Heart right ventricle (tissue), 16 donors: ENCODE measurements at places on chromosomes 16 and 17. TPM values are rescaled to one million over a fixed set of nuclear protein-coding genes. Genes with fewer than 3 reads are reported as not detected.

The PROCA1 gene
- total RNA-seq = 1.1 TPM

The RGS9 gene
- 2.0 TPM for total RNA-seq

The ST6GALNAC1 gene
- total RNA-seq = 2.4 TPM

DNA sequence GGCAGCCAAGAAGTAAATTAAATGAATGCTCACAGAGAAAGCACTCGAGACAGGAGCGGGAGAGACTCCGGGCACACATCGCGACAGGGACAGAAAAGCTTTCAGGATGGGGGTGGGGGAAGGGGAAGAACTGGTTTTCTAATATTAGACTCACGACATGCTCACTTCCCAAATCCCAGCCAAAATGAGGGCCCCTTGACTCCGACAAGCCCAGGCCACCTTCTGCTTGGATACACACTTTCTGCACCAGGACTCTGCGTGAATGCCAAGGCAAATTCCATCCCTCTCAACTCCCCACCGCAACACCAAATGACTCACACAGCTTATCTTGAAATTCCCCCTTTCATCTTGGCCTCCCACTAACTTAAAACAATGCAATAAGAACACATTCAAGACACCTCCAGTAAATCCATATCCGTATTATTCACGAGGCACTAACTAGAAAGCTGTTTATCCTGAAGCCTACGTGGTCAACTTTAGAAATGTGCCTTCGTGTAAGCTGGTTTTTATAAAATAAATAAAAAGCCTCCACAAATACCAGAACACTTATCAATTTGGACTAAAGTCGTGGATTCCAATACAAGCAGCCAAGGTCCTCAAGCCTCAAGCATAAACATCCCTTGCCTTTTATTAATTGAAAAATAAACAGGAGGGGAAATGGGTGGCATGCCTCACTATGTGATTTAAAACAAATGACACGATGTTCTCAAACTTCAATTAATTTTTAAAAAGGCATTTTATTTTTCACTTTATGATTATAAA lies 46.1 kb downstream of the NXN start:
- no peak for DNase-seq

- peak; percentile 49 for DNase-seq
Observed at GRCh38 chr16:89860747-89861304, 12.6 kb upstream of the TCF25 start.

The PRAC2 gene
- not detected for total RNA-seq

DNA sequence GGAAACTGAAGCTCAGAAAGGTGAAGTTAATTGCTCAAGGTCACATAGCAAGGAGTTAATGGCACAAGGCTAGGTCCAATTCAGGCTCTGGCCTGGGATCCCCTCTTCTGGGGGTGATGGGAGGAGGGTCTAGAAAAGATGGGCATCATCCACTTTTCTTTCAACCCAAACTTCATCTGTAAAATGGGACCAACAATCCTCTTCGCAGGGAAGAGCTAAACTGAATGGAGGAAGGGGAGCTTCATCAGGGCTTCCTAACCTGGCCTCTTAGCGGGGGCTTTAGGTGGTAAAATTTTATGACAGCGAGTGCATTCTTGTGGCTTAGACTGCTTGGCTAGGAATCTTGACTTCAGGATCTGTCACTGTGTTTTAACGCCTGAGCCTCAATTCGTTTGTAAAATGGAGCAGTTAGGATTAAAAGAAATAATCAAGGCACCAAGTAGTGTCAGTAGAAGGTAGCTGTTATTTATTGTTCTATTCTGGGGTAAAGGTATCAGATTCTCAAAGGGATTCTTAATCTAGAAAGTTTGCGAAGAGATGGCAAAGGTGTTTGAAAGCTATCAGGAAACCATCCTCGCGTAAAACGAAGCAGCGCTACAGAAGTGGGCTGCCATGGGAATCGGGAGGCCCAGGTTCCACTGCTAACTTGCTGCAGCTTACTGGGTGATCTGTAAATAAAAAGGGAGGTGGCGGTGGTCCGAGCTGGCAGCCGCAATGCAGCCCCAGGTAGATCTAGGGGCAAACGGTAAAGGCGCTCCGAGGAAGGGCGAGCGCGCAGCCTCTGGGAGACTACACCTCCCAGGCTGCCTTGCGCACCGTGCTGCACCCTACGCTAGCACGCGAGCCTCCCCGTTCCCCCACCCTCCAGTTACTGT lies 1.5 kb upstream of the SRCAP start:
- no peak for DNase-seq

- no peak for DNase-seq
Observed at GRCh38 chr17:3712811-3713463, 10.8 kb upstream of the HASPIN start.

DNA sequence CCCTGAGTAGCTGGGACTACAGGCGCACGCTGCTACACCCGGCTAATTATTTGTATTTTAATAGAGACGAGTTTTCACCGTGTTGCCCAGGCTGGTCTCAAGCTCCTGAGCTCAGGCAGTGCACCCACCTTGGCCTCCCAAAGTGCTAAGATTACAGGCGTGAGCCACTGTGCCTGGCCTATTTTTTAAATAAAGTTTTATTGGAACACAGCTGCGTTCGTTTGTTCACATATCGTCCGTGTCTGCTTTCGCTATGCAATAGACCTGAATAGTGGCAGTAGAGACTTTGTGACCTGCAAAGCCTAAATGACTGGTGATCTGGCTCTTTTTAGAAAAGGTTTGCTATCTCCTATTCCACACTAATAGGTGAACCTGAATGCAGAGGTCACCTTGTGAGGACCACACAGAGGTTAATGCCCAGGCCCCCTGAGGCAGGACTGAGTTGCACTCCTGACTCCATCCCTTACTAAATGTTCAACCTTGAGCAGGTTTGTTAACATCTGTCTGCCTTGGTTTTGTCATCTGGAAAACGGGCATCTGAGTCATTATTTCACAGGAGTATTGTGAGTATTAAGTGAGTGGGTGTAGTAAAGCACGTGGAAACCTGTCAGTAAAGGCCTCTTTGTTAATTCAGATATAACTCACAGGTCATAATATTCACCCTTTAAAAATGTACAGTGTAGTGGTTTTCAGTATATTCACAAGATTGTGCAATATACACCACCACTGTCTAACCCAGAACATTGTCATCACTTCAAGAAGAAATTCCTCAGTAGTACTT lies 157.5 kb upstream of the CACNG5 start:
- no peak for DNase-seq

- no peak for DNase-seq
Observed at GRCh38 chr16:1510941-1511351, 17.8 kb downstream of the TELO2 start.

DNA sequence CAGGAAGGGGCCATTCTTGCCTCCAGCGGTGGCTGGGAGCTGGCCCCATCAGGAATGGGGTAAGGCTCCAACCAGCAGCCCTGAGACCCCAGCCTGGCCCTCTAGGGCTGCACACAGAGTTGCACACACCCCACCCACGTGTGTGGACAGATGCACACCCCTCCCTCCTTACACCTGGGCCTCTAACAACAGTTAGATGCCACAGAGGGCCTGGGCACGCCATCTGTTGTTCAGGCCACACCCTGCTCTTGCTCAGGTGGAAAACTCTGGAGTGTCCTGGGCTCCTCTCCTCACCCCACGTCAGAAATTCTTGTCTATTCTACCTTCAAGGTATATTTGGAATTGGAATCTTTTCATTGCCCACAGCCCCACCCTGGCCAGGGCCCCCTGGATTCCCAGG lies 13.3 kb upstream of the RAI1 start:
- no peak for DNase-seq

DNA sequence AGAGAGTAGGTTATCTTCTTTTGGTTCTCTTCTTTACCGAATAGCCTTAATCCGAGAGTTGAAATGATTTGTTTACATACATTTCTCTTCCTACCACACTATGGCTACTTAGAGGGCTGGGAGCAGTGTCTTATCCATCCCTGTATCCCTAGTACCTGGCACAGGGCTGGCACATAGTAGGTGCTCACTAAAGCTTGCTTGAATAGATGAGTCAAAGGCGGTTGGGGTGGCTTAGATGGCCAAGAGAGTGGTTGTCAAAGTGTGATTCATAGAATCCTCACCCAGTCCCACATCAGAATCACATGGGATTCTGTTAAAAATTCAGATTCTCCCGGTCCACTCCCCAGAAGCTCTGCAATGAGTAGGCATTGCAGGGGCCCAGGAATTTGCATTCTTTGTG lies 11.1 kb downstream of the CHAD start:
- no peak for DNase-seq

- DNase-seq = no peak
Observed at GRCh38 chr16:5019775-5020174, 14.0 kb downstream of the NAGPA start.

DNA sequence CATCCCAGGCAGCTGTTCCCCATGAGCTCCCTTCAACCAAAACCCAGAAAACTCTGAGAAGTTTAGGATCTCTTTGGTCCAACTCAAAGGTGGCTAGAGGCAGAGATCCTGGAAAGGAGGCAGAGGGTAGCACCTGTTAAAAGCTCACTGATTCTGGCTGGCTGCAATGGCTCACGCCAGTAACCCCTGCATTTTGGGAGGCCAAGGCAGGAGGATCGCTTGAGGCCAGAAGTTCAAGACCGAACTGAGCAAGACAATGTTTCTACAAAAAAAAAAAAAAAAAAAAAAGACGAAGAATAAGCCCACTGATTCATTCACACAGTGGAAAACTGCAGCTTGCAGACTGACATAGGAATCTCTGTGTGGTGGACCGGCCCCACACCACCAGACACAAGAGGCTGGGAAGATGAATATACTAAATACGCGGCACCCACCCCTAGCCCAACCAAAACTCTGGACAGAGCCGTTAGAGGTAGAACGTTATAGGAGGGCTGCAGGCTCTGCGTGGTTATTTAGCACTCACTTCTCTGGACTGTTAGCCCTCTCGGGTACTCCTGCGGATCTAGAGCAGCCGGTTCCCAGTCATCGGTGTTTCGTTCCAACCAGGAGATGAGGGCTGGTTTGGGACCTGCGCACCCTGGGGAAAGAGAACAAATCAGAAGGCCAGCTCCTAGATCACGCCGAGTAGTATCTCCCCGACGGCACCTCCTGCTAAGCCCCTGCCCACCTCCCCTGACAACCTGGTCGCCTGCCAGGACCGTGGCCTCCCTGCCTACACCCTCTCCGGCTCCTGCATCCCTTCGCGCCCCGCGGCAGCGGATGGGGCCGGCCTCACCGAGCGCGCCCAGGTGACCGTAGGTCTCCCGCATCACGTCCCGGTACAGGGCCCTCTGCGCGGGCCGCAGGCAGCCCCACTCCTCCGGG lies 925 bp downstream of the ZNF689 start:
- DNase-seq = peak; percentile 60

The KRTAP1-1 gene
- not detected for total RNA-seq

- DNase-seq = no peak
Observed at GRCh38 chr17:75063626-75064025, 16.6 kb downstream of the KCTD2 start.

DNA sequence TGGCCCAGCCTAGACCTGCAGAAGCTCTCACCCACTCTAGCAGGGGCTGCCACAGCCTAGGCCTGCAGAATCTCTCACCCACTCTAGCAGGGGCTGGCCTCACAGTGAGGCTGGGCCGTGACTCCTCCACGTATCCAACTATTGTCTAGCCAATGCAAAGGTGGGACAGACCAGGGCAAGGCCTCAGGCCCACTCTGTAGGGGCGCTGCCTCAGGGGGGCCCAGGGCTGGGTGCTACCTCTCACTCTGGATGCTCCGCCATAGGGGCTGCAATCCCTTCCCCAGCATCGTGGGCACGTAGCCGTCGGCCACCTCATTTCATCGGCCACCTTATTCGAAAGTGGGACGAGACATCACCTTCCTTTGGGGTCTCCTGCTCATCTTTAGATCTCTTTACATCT lies 51.7 kb downstream of the RPH3AL start:
- DNase-seq = no peak

The UNC13D gene
- 12.4 TPM for total RNA-seq

The GPRC5B gene
- 68.5 TPM for total RNA-seq

DNA sequence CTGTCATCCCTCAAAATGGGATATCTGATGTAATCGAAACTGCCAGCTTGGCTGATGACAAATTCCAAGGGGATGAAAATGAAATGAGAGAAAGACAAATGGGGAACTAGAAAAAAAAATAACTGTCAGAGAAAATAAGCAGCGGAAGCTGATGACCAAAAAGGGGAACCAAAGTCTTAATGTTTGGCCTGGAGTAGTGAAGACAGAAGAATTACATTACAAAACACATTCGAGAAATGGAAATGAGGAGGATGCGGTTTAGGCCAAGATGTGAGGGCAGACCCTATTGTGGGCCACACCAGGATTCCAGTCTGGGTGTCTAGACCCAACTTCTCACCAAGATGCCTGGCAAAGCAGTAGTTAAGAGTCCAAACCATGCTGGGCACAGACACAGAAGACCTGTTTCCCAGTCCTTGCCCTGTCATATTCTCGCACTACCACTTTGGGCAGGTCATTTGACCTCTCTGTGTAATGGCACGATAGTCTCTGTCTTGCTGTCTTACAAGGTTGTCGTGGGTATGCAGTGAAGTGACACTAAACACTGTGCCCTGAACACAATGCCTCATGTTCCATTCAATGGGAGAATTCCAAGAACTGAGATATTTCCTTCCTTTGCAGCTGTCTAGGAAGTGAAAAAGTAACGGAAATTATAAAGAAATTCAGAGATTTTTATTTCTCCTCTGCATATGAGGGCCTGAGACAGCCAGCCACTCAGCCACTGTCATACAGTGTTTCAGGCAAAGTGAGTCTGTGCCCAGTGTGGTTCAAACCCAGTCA lies 12.3 kb upstream of the CCL2 start:
- no peak for DNase-seq

GRCh38 chr17:38560503-38561318 lies 45.0 kb downstream of the SRCIN1 start:
- DNase-seq = no peak

DNA sequence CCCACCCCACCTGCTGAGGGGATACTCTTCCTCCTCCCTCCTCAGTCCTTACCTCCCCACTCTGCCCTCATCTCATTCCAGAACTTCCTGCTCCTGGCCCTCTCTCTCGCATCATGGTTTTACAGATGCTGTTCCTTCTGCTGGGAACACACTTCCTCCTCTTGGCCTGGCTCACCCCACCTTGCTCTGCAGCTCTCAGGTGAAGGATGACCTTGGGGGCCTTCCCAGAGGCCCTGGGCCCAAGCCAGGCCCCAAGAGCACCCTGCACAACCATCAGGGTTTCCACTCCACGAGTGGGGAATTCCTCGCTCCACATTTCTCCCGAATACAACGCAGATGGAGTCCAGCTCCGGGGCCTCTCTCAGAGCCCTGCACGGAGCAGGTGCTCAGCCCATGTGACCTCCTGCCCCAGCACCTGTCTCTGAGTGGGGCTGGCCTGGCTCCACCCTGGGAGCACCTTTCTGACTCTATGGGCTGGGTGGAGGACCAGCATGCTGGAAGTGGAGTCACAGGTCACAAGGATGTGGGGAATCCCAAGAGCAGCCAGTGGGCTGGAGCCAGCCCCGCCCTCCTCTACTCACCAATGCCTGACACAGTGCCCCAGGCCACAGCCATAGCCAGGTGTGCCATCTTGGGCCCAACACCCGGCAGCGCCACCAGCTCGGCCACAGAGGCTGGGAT lies 4.5 kb downstream of the NTHL1 start:
- DNase-seq = no peak

- no peak for DNase-seq
Observed at GRCh38 chr17:45096141-45096540, 35.0 kb downstream of the NMT1 start.

The CDH3 gene
- total RNA-seq = not detected

- peak; percentile 54 for DNase-seq
Observed at GRCh38 chr16:11349599-11350276, 4.5 kb downstream of the RMI2 start.
